NCI-H510A treated with DMSO at 0.1 percent for 48 hours (cell line): ENCODE measurements at places on chromosomes 6 and 20.
A peak's percentile ranks its signal among the peaks of the same experiment; 100 is the strongest.

GRCh38 chr20:43835944-43836508, 78.6 kb upstream of the TOX2 start:
- no peak for DNase-seq

GRCh38 chr6:82371799-82372546, 8.4 kb downstream of the TPBG start:
- no peak for DNase-seq

GRCh38 chr6:96521306-96521643, 331 bp upstream of the UFL1 start:
- peak; percentile 42 for DNase-seq

- DNase-seq = peak; percentile 30
Observed at GRCh38 chr6:134707342-134708031, 242.4 kb downstream of the ALDH8A1 start.

DNA sequence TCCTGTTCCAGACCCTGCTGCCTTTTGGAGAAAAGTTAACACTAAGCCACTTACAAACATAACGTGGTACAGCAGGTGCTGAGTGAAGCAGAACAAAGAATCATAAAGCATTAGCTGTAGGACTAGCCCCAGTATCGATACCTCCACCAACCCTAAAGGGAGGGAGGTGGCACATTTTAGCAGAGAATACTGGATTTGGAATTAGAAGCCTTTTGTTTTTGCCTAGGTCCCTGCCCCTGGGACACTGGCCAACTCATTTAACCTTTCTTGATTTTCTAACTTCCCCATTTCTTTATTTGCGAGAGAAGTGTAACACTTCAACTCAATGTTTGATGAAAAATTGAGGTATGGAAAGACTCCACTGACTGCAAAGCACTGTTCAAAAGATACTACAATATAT, 93.5 kb downstream of the B3GAT2 start:
- no peak for DNase-seq

DNA sequence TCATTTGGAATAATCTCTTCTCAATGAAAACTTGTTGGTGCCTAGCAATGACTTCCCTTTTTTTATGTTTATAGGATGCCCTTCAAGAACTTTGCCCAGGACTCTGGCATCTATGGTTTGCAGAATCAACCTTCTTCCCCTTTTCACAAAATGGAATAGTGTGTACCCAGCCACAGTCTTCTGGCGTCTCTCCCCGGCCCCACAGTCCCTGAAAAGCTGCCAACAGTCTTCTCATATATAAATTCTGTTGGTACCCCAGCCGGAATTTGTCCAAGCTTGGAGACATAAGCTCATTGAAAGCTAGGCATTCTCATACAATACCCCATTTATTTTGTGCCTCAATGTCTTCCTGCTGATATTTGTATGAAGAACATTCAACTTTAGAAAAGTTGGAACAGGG, 26.4 kb upstream of the MCM3 start:
- no peak for DNase-seq

DNA sequence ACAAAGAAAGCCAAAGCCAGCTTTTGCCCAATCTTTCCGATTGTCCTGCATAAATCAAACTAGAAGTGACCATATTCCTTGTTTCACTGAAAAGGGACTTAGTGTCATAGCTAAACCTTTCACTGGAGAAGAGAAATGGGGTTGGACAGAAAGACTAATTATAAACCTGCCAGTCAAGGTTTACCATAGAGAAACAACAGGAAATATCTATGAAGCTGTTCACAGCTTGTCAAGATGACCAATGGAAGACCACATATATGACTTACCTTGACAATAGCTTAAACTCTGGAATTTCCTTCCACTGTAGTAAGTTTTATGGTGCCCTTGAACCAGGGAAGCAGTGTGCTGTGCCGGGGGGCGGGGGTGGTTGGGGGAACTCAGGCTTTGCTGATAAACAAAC, 107.7 kb upstream of the PHACTR1 start:
- DNase-seq = no peak

GRCh38 chr6:16671302-16672289, 89.7 kb downstream of the ATXN1 start:
- DNase-seq = no peak

DNA sequence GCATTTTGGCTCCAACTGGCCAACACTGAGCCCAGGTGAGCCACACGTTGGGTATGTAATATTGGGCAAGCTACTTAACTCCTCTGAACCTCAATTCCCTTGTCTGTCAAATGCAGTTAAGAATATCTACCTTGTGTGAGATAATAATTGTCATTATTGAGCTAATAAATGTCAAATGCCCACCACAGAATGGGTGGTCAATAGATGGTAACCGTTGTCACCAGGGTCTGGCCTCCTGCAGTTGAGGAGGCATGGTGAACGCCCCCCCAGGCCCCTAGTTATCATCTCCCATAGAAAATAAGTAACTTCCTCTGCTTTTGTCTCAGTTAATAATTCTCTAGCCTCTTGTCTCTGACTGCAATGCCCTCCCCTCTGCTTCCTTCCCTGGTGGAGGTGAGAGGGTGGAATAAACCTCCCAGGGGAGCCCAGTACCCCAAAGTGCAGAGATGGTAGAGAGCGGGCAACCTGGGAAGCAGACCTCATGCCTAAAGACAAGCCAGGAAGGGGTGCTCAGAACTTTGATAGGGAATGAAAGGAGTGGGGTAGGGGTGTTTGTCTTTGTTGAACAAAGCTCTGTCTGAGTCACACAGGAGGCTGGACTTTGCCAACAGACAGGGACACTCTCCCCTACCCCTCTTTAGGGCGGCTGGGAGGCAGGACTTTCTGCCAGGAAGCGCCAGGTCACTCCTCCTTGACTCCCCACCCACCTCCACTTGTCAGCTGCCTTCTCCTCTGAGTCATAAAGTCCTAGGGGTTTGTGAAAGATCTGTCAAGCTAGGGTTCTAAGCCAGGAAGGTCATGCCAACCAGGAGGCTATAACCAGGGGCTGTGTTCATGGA, 1.3 kb upstream of the UNC5CL start:
- DNase-seq = no peak

DNA sequence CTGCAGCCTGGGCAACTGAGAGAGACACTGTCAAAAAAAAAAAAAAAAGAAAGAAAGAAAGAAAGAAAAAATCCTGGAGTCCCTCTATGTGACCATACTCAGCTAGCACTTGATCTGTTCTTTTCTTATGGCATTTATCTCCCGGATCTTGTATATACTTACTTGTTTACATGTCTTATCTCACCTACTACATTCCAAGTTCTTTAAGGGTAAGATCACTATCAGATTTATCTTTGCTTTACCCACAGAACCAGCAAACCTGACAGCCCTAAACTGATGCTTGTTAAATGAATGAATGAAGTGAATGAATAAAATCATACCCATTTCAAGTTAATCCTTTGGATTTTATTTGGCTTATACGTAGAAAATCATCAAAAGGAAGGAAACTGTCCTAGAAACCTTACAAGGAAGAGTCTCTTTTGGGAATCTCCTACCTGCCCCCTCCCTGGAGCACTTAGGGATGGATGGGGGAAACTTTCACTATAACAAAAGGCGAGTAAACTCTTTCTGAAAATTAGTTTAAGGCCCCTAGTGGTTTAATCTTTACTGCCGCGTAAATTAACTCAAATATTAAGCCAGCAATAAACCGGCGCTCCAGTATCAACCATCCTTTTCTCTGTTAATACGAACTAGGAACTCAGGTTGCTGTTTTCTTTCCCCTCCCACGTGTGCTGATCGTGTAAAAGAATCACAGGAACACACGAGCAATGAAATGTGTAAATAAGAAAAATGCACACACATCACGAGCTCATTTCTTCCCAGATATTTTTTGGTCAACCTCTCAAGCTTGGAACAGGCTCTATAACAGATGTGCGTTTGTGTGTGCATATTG, 1.3 kb upstream of the UTRN start:
- DNase-seq = no peak

DNA sequence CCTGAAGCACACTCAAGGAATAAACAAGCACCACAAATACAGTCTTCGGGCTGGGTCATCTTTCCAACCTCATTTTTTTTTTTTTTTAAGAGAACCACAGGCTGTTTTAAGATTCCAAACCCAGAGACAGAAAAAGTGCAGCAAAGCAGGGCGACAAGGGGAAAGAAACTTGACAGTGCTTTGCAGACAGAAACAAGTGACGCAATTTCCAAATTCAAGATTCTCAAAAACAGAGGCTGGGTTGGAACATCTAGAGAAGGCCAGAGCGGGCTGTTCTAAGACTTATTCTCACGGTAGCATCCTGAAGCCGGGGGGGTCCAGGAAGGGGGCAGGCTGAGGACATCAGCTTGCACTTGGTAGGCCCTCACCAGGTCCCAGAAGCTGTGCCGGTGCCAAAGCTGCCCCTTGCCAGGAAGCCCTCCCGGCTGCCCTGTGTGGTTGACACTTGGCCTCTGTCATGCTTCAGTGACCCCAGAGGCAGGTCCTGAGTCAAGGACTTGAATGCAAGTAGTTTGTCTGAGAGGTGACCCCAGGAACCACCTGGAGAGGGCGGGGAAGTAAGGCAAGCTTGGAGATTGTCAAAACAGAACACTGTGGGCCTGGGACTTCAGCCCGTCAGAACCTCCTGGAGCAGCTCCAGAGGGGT, 50.5 kb downstream of the BMP7 start:
- DNase-seq = no peak

GRCh38 chr6:4910037-4910760, 93.6 kb downstream of the RPP40 start:
- peak; percentile 51 for DNase-seq

DNA sequence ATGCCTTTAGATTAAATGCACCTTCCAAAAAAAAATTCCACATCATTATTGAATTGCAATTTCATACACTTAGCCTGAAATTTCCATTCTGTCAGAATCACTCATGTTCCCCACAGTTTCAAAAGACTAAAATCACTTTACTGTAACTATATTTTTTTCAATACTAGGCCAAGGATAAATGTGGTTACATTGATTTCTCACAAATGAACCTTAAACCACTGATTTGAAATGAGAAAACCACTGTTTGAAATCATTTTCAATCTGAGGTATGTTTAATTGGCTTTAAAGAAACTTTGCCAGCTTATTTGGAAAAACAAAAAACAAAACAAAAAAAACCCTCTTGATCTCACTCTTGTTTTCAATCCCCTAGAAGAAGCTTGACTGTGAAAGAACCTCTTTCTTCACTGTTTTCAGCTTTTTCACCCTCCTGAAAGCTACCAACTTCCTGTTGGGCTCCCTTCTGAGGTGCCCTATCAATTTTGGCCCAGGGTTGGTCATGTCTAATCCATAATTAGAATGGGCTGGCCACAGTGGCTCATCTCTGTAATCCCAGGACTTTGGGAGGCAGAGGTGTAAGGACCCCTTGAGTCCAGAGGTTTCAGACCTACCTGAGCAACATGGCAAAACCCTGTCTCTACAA, 242.5 kb downstream of the ADGRG6 start:
- DNase-seq = no peak

GRCh38 chr6:31336896-31337496, 20.0 kb downstream of the HLA-B start:
- DNase-seq = no peak

GRCh38 chr6:151087861-151088598, 151.7 kb upstream of the AKAP12 start:
- no peak for DNase-seq

DNA sequence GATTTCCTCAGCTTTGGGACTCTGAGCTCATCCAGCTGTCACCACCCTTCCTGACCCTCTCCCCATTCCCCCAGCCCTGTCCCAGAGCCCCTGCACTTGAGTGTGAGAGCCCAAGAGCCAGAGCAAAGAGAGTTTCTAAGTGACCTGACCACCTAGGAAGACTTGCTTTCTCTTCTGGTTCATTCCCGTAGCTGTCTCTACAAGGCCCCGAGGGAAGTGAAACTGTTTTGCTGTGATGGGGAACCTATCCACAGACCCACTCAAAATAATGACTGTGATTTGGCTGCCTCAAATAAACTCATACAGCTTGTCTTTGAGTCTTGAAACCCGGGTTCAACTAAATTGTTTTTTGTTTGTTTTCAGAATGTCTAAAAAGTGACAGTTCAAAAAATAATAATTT, 74.6 kb upstream of the XRN2 start:
- no peak for DNase-seq

- no peak for DNase-seq
Observed at GRCh38 chr6:48973491-48973890, 489.6 kb downstream of the MMUT start.

GRCh38 chr20:19212821-19213502, 520 bp downstream of the SLC24A3 start:
- peak; percentile 78 for DNase-seq

GRCh38 chr6:116206231-116206903, 47.5 kb downstream of the TSPYL4 start:
- DNase-seq = no peak

DNA sequence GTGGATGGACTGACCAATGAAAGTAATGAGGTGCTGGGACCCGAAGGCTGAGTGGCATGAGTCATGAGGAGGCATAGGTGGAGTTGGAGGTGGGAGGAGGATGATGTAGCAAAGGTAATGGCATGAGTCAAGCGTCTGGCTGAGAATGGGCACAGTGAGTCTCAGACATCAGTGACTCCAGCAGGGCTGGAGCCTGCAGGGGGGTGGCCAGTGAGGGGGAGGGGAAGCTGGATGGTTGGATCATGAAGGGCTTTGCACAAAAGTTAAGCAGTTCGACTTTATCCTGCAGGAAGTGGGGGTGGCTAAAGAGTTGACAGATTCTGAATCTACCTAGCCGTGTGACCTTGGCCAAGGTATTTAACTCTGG, 99.0 kb upstream of the IYD start:
- no peak for DNase-seq

GRCh38 chr20:24227600-24227999, 239.0 kb upstream of the GGTLC1 start:
- DNase-seq = no peak

GRCh38 chr6:27867945-27868300, 44.3 kb downstream of the OR2B2 start:
- no peak for DNase-seq

DNA sequence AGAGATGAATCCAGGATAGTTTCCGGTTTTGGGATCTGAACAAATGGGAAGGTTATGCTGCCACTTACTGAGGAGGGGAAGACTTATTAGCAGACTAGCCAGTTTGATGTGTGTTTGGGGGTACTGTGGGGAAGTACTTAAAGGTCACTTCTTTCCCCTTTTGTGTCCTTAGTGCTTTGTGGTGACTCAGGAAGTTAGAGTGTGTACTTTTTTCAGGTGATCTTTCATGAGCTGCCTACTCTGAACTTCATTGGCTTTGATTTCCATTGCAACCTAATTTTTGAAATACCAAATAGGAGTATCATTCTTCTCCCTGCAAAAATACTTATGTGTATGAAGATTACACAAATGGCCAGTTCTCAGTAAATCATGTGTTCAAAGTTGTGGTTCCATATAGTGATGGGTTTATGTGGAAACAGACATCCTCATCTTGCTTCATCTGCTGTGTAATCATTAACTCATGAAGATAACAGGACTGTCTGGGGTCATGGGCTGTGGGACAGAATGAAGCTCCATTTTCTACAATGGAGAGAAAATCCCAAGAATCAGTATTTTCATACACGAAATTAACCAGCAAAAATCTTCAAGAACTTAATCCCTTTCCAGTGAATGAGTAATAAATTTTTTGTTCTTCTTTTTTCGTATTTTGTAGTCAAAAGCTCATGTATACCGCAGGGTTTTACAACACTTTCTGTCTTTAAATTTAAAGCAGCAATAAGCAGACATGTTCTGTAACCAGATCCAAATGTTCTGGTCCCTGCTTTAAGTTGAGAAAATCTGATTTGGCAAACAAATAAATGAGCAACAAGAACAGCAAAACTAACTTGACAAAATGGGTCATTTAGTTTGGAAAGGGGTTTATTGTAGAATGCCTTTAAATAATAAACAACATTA, 272.2 kb upstream of the FLRT3 start:
- no peak for DNase-seq

- no peak for DNase-seq
Observed at GRCh38 chr20:57680131-57680716, 29.6 kb downstream of the PMEPA1 start.
